ENCODE measurements at places on chromosomes 1 and 21. TPM values are rescaled to one million over a fixed set of nuclear protein-coding genes. Genes with fewer than 3 reads are reported as not detected.

GRCh38 chr1:10152709-10153284, 57.6 kb upstream of the KIF1B start:
- H3K4me1 ChIP-seq: no peaks in the 10 kb centered on the region
- peaks cover 28% of the 10 kb centered on the region for H3K36me3 ChIP-seq
- H3K27me3 ChIP-seq: no peaks in the 10 kb centered on the region
- no peak overlapping the region for H3K27ac ChIP-seq

- H3K4me3 ChIP-seq: peak overlapping the region; percentile 66
- no peak for DNase-seq
- peaks cover 65% of the 10 kb centered on the region for H3K4me1 ChIP-seq
These were observed 2.0 kb downstream of the CSRP1 start for GRCh38 chr1:201504799-201505502.

- no peaks in the 10 kb centered on the region for H3K36me3 ChIP-seq
- H3K4me1 ChIP-seq: no peaks in the 10 kb centered on the region
- DNase-seq: no peak
- no peak overlapping the region for H3K27ac ChIP-seq
- no peaks in the 10 kb centered on the region for H3K27me3 ChIP-seq
- H3K4me3 ChIP-seq: no peak overlapping the region
These were observed 396.5 kb upstream of the LRRC7 start for GRCh38 chr1:69171248-69171647.

- peaks cover 9% of the 10 kb centered on the region for H3K36me3 ChIP-seq
- no peak for DNase-seq
- peak overlapping the region; percentile 96 for H3K27ac ChIP-seq
- H3K4me3 ChIP-seq: peak overlapping the region; percentile 92
- H3K27me3 ChIP-seq: no peaks in the 10 kb centered on the region
- peaks cover 27% of the 10 kb centered on the region for H3K4me1 ChIP-seq
These were observed 401 bp downstream of the UQCRH start for GRCh38 chr1:46303872-46304326.

GRCh38 chr1:207423560-207424292, 30.4 kb upstream of the CR2 start:
- no peak for DNase-seq
- H3K27ac ChIP-seq: no peak overlapping the region
- no peaks in the 10 kb centered on the region for H3K27me3 ChIP-seq
- no peaks in the 10 kb centered on the region for H3K36me3 ChIP-seq

- no peak for DNase-seq
- no peaks in the 10 kb centered on the region for H3K27me3 ChIP-seq
- no peaks in the 10 kb centered on the region for H3K36me3 ChIP-seq
- no peak overlapping the region for H3K27ac ChIP-seq
These were observed 248.5 kb downstream of the USP25 start for GRCh38 chr21:15978215-15978738.

DNA sequence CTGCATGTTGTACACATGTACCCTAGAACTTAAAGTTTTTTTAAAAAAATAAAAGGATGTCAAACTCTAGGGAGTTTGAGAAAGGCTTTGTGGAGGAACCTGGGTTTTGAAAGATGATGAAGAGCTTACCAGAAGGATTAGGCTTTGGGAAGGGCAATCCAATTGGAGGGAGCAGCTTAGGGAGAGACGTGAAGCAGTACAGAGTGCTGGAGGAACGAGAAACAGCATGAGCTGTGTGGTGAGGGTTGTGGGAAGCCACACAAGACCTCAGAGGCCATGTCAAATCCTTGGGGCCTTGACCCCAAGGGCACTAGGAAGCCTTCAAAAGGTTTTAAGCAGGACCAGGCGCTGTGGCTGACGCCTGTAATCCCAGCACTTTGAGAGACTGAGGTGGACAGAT, 8.4 kb upstream of the KPNA6 start:
- DNase-seq: no peak
- peaks cover 80% of the 10 kb centered on the region for H3K36me3 ChIP-seq
- no peaks in the 10 kb centered on the region for H3K27me3 ChIP-seq
- no peak overlapping the region for H3K27ac ChIP-seq
- H3K4me3 ChIP-seq: no peak overlapping the region

- no peaks in the 10 kb centered on the region for H3K4me1 ChIP-seq
- DNase-seq: no peak
- H3K4me3 ChIP-seq: no peak overlapping the region
- no peaks in the 10 kb centered on the region for H3K36me3 ChIP-seq
These were observed 1587.3 kb downstream of the NCAM2 start for GRCh38 chr21:22585558-22585957.

DNA sequence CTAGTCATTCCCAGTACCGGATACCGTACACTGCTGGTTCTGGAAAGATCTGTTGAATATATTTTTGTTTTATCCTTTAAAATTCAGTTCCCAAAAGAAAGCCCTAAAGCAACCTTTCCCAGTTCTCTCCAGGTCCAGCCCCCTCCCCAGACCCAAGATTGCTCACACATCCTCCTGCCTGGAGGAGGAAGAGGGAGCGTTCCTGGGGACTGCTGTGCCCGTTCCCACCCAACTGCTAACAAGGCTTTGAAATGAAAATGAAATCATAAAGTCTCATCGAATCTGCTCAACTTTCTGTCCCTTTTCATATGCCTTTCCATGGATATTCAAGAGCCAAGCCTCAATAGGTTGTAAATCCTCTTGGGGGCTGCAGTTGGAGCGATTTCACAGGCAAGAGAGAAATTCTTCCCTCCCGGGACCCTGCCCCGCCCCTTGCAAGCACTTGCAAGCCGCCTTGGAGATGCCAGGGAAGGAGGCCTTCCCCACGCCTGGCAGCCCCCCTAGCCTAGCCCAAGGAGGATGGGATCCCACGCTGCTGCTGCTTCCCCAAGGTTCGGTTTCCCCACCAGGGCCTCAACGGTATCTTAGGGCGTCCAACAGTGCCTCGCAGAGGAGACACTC, 113.2 kb upstream of the CACHD1 start:
- no peaks in the 10 kb centered on the region for H3K36me3 ChIP-seq
- no peaks in the 10 kb centered on the region for H3K27me3 ChIP-seq
- H3K4me1 ChIP-seq: peaks cover 7% of the 10 kb centered on the region
- H3K27ac ChIP-seq: no peak overlapping the region

- H3K4me3 ChIP-seq: no peak overlapping the region
- no peaks in the 10 kb centered on the region for H3K27me3 ChIP-seq
- DNase-seq: no peak
These were observed 65.1 kb downstream of the ADARB1 start for GRCh38 chr21:45139473-45139872.

GRCh38 chr1:62333441-62333840, 14.2 kb upstream of the KANK4 start:
- no peaks in the 10 kb centered on the region for H3K27me3 ChIP-seq
- H3K27ac ChIP-seq: no peak overlapping the region
- H3K36me3 ChIP-seq: no peaks in the 10 kb centered on the region
- H3K4me3 ChIP-seq: no peak overlapping the region

DNA sequence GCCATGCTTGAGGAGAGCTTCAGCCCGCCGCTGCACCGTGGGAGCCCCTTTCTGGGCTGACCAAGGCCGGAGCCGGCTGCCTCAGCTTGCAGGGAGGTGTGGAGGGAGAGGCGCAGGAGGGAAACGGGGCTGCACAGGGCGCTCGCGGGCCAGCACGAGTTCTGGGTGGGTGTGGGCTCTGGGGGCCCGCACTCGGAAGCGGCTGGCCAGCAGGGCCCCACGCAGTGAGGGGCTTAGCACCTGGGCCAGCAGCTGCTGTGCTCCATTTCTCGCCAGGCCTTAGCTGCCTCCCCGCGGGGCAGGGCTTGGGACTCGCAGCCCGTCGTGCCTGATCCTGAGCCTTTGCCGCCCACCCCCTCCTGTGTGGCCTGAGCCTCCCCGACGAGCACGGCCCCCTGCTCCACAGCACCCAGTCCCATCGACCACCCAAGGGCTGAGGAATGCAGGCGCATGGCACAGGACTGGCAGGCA, 1554.0 kb downstream of the KCNT2 start:
- no peak overlapping the region for H3K27ac ChIP-seq
- no peaks in the 10 kb centered on the region for H3K27me3 ChIP-seq
- H3K4me3 ChIP-seq: no peak overlapping the region
- DNase-seq: no peak

DNA sequence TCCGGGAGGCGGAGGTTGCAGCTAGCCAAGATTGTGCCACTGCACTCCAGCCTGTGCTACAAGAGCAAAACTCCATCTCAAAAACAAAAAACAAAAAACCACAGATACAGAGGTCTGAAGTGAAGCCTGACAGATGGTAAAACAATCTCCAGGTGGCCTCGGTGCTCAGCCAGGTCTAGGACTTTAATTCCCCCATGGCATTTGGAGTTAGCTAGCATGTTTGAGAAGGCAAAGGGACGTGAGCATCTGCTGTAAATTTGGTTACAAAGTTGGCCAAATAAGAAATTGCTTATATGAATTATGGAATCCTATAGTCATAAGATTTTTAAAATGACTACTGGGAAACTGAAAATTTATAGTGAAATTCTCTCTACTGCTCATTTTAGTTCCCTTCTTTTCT, 98.3 kb upstream of the FMN2 start:
- no peak overlapping the region for H3K27ac ChIP-seq
- no peaks in the 10 kb centered on the region for H3K36me3 ChIP-seq
- DNase-seq: no peak
- peaks cover 7% of the 10 kb centered on the region for H3K4me1 ChIP-seq
- H3K4me3 ChIP-seq: no peak overlapping the region

- peaks cover 31% of the 10 kb centered on the region for H3K27me3 ChIP-seq
- peak overlapping the region; percentile 64 for H3K27ac ChIP-seq
- no peak for DNase-seq
- peaks cover 13% of the 10 kb centered on the region for H3K36me3 ChIP-seq
These were observed 20.7 kb downstream of the FOXO6 start for GRCh38 chr1:41381692-41382479.

DNA sequence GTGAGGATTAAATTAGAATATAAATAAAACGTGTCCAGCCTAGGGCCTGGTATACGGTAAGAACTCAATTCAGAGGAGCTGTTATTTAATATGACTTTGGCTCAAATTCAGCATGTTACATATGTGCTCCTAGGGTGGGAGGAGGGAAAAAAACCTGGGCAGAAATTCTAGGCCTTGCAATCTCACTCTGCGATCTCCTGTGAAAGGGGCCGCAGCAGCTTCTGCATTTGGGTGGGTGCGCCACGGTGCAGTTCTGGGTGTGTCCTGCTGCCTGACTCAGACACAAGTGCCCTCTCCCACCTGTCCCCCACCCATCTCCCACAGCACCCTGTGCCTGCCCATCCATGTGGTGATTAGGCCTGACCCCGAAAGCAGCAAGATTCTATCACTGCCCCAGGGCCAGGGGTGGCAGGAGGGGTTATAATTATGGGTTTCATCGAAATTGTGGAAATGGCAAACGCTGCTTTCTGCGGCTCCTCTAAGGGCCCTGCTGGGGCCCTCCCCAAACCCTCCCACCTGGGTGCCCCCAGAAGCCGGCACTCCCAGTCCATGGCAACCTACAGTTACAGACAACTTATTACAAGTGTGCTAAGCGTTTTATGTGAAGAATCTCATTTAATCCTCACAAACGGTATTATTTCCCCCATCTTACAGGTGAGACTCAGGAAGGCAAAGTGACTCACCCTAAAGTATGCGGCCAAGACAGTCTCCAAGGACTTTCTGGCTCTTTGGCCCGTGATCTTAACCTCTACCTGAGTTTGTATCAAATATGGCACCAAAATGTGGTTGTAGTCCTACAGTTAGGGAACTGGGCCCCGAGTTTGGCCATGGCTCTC, 25.5 kb upstream of the GRHL3 start:
- no peak overlapping the region for H3K4me3 ChIP-seq
- H3K4me1 ChIP-seq: peaks cover 29% of the 10 kb centered on the region
- no peaks in the 10 kb centered on the region for H3K27me3 ChIP-seq

DNA sequence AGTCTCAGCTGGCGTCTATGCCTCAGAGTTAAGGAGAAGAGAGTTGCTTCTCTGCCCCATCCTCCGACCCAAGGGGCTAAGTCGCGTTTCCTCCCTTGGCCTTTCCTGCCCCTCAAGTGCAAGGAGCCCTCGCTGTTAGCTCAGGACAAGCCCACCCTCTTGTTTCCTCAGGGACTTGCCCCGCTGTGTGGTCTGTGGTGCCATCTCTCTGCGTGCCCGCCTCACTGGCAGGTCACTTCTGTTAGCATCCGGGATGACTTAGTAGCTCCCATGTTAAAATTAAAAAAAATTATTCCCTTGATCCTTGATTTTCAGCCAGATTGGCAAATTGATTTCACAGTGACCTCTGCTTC, 96.5 kb downstream of the PCBP3 start:
- no peak overlapping the region for H3K27ac ChIP-seq
- peaks cover 8% of the 10 kb centered on the region for H3K4me1 ChIP-seq
- DNase-seq: no peak

DNA sequence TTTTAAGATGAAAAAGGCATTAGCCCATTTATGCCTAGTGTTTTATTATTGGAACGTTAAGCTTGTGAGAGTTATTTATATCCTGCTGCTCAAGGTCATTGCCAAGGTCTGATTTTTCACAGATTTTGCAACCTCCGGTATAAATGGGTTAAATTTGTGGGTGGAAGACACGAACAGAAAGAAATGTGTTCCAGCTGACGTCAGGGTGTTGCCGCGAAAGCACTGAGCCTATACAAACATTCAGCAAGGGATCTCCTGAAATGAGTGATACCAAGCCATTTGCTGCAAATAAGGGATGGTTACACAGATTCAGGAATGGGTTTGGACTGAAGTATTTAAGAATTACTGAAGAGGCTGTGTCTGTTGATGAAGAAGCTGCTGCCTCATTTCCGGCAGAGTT, 32.2 kb downstream of the TMED5 start:
- no peak overlapping the region for H3K27ac ChIP-seq
- DNase-seq: no peak
- no peaks in the 10 kb centered on the region for H3K4me1 ChIP-seq
- no peak overlapping the region for H3K4me3 ChIP-seq
- H3K36me3 ChIP-seq: no peaks in the 10 kb centered on the region
- H3K27me3 ChIP-seq: no peaks in the 10 kb centered on the region

- DNase-seq: no peak
- H3K4me1 ChIP-seq: peaks cover 14% of the 10 kb centered on the region
- H3K4me3 ChIP-seq: no peak overlapping the region
- H3K27ac ChIP-seq: no peak overlapping the region
- peaks cover 16% of the 10 kb centered on the region for H3K36me3 ChIP-seq
These were observed 17.0 kb downstream of the CFAP74 start for GRCh38 chr1:1986451-1987141.

The DMRTA2 gene
- not detected for total RNA-seq

The CLCC1 gene
- 54.5 TPM for total RNA-seq

The CAMK2N1 gene
- 36.4 TPM for total RNA-seq

The SYDE2 gene
- 14.7 TPM for total RNA-seq

The MAP1LC3C gene
- 1.9 TPM for total RNA-seq

The CCDC181 gene
- 6.1 TPM for total RNA-seq

The CACNA1S gene
- 0.33 TPM for total RNA-seq

The SMIM1 gene
- total RNA-seq: 0.99 TPM

The ZBTB48 gene
- 9.1 TPM for total RNA-seq
